ENCODE measurements at places on chromosomes 3 and 15.
A peak's percentile ranks its signal among the peaks of the same experiment; 100 is the strongest.

DNA sequence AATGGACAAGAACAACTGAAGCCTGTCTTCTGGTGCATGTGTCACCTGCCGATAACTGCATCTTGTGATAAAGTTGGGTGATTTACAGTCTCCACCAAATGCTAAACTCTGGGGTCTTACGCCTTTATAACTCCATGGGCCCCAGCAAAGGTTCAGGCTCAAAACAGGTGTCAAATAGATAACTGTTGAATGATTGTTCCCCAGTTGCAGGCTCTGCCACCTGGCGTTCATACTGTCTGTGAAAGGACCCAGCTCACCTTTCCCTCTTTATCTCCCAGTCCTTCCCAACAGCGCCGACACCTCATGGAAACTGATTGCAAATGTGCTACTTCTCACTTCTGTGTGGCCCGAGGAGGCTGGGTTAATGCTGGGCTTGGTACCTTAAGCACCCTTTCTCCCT lies 8.3 kb upstream of the SNX22 start:
- no peak for DNase-seq

DNA sequence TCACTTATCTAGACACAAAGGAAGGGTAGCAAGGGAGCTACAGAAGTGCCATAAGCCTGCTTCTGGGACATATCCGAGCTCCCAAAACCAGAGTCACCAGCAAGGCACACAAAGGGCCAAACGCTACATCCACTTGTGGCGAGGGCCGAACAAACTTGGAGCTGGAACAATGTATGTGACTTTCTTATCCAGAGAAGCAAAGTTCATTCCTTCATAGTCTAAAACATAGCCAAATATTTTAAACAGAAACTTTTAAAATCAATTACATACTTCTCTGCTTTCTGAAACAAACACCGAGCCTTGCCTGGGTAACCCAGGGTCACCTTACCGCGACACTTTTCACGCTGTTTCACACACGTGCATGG lies 15.9 kb downstream of the ZXDC start:
- DNase-seq, result no peak

- DNase-seq, result no peak
These were observed 8.9 kb upstream of the LRRK1 start for GRCh38 chr15:100909989-100910955.

DNA sequence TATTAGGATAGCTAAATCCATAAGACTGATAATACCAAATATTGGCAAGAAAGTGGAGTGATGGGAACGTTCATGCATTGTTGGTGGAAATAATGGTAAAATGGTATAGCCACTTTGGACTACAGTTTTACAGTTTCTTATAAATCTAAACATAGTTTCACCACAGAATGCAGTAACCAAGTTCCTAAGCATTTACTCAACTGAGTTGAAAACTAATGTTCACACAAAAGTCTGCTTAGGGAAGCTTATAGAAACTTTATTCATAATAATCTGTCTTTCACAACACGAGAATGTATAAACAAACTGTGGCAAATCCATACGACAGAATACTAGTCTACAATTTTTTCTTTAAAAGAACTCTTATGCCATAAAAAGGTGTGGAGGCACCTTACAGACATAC lies 969.3 kb downstream of the FHIT start:
- no peak for DNase-seq

GRCh38 chr15:69224383-69224782 lies 63.9 kb downstream of the GLCE start:
- DNase-seq, result no peak

DNA sequence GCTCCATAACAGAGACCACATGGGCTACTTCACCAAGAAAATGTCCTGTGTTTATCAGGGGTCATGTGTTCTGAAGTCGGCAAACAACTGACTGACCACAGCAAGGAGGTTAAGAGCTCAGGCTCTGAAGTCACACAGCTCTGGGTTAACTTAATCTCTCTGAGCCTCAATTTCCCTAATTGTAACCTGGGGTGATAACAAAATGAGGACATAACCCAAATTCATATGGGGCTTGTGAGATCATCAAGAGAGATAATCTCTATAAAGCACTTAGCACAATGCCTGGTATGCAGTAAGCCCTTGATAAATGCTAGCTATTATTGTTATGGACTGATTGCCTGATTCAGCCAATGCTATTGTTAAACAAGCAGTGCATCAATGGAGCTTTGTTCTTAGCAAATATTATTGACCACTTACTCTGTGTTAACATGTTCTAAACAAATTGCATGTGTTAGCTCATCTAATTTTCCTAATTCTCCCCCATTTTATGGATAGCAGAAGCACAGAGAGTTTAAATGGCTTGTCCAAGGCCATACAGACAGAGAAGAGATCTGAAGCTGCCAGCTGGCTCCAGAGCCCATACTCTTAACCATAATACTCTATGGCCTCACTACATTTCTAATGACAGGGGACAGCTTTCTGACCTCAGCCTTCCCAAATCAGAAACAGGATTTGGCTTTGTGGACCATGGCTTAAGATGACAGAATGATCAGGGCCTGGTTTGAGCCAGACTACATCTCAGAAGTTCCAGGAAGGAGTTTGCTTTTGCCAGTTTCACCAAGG lies 78.3 kb downstream of the SHQ1 start:
- DNase-seq, result no peak

DNA sequence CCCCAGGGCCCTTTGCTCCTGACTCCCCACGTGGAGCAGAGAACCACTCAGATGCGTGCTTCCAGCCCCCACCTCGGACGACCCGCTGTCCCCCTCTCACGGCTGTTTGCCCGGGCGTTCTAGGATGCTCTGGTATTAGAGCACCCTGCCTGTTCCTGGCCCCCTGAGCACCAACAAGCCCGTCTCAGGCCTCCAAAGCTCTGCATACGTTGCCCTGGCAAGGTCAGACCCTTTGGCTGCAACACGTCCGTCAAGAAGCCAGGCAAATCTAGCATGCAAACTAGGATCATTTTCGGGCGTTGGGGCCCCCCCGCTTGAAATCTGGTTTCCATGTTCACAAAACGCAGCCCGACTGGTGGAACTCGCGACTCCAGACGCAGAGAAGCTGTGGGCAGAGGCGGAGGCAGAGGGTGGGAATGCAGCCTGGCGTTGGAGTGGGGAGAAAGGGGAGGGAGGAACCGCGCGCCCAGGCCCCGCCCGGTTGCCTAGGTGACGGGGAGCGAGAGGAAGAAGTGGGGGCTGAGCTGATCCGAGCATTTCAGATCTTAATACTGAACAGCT lies 86.2 kb upstream of the PIAS1 start:
- peak; percentile 48 for DNase-seq

GRCh38 chr3:131705099-131705498 lies 202.3 kb upstream of the MRPL3 start:
- DNase-seq, result no peak

DNA sequence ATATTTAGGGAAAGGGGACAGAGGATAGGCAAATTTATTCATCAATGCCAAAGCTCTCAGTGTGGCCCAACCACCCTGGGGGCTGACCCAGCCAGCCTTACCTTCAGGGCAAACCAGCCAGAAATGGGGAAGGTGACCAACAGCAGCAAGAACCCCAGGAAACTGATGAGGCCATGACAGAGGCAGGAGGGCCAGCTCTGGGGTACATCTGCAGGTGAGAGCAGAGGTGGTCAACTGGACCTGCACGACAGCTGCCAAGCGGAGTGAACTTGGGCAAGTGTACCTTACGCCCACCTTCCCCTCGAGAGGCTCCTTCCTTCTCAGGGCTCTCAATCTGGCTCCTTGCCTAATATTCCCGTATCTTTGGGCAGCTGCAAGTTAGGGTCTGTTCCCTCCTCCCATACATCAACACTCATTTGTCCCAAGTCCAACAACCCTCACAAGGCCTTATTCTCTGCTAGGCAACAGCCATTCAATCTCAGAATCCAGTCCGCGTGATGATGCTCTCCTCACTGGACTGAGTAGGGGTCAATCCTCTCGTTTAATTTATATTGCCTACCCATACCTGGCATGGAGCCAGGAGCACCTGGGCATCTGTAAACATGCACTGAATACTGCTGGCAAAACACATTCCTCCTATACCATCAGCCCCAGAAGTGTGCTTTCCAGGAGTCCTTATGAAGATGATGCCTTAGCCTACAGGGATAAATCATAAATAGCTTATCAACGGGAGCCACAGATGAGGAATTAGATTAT lies 1.7 kb downstream of the STOML1 start:
- DNase-seq, result no peak

DNA sequence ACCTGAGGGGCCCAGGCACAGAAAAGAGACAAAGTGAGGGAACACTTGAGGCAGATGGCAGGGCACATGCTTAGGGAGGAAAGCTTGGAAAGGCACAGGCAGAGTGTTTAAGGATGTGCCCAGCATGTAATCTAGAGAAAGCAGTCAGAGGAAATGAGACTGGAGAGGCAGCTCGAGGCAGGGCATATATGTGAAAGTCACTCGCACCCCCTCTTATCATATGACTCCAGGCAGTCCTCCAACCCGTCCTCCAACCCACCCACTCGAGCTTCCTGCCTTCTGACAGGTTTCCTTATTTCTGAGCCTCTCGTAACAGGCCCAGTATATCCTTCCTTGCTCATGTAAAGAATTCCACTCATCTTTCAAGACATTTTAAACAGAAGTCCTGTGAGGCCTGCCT lies 294.0 kb downstream of the SOX2 start:
- no peak for DNase-seq

DNA sequence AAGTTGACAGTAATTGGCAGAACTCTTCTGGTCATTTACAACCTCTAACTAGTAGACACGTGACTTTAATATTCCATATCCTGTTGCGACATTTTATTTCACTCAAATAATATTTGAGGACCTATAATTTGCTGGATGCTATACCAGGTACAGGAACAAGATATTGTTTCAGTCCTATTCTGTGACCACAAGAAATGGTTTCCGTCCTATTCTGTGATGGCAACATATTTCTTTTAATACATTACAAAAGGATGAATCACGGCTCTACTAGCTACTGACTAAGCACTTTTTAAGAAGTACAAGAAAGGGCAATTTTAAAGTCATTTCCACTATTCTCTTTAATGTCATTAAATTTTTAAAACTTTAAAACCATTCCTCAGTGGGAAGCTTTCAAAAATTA lies 400.2 kb downstream of the CNTN3 start:
- DNase-seq, result no peak

- no peak for DNase-seq
These were observed 41.4 kb downstream of the HDGFL3 start for GRCh38 chr15:83166218-83166617.

DNA sequence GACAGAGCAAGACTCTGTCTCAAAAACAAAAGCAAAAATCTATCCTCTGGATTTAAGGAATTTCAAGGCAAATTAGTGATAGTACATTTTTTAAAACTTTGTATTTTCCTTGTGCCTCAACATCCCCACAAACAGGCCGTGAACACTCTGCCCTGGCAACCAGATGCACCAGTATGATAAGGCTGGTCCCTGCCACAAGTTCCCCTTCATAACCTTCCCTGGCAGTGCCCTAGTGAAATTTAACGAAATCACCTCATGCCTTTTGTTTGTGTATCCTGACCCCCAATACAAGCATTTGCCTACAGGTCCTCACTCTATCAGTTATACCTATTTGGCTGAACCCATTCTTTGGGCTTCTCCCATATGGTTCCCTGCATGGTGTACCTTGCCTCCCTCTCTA lies 107.4 kb upstream of the FLNB start:
- no peak for DNase-seq
